ENCODE measurements at places on chromosomes 7 and 10.

GRCh38 chr7:96151889-96152288, 170.0 kb downstream of the SLC25A13 start:
- no peak for DNase-seq

DNA sequence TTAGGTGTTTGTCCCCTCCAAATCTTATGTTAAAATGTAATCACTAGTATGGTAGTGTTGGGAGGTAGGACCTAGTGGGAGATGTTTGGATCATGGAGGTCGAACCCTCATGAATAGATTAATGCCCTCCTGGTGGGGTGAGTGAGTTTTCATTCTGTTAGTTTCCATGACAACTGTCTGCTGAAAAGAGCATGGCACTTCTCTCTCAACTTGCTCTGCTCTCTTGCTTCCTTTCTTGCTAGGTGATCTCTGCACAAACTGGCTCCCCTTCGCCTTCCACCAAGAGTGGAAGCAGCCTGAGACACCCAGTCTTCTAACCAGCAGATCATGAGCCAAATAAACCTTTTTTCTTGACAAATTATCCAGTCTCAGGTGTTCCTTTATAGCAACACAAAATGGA, 853.9 kb downstream of the SORCS1 start:
- no peak for DNase-seq

DNA sequence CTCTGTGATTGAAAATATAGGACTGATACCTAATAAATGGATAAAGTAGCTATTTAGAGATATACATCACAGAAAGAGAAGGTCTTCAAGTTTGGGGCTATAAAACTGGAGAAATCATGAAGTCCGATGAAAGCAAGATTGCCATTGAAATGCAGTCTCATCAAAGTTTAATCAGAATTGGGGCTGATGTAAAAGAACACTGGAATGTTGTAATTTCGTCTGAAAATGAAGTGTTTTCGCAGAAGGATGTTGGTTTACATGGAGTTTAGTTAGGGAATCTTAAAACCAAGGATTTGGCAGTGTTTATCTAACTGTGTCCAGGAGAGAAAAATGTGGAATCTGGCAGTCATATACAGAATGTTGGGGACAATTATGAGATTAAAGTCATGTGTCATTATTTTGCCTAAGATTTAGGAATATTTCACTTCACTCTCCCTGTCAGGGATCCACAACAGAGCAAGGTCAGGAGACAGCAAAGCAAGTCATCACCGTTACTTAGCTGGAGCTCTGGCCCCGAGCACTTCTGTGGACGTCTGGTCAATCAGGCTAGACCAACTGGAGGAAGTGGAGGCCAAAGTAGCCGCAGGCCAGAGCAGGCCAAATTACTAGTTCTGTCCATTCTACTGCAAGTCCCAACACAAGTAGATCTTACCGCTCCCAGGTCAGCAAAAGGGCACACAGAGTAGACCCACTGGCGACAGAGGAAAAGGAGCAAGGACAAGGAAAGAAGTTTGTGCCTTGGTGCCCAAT, 37.0 kb downstream of the EPDR1 start:
- no peak for DNase-seq

DNA sequence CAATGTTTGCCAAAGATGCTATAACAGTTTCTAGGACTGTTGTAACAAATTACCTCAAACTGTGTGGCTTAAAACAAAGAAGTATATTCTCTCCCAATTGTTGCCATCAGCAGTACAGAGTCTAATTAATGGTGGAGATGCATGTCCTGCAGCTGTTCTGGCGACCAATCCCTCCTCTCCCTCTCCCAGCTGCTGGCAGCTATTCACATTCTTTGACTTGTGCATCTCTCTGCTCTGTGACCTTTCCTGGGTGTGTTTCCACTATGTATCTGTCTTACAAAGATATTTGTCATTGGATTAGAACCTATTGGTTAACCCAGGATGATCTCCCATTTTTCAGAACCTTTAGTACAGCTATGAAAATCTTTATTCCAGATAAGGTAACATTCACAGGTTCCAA, 561.7 kb upstream of the POM121L12 start:
- no peak for DNase-seq

DNA sequence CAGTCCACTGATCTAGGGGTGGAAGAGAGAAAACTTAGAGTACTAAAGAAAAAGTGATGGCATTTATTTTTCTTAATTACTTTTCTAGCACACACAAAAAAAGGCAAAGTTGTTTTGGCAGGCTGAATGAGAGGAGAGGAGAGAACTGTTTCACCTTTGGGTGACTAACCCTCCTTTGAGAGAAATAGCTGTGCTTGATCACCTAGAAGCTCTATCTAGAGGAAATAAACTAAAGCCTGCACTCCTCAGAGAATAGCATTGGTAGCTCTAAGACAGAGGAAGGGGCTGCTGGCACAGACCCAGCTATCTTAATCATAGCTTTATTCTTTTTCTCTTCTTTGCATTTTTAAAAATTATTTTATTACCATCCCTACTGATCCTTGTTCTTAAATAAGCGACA, 6.3 kb downstream of the TMEM243 start:
- DNase-seq: no peak

- no peak for DNase-seq
These were observed 389.1 kb downstream of the PARD3 start for GRCh38 chr10:34426041-34426440.

DNA sequence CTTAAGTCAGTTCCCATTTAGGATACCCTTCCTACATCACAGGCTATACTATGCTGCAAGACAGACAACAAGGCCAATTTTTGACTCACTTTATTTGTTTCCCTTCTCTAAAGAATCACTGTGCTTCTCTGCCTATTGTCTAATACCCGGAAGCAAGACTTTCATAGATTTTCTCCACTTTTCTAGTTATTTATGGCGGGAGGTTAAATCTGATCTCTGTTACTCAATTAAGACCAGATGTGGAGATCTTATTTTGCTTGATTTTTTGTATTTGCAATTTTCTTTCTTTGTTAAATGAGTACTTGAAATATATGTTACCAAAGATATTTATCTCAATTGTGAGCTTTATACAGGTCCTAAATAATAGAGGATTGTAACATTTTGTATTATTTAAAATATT, 511.5 kb downstream of the ATRNL1 start:
- no peak for DNase-seq

GRCh38 chr7:10875080-10875479, 98.6 kb upstream of the PHF14 start:
- no peak for DNase-seq

DNA sequence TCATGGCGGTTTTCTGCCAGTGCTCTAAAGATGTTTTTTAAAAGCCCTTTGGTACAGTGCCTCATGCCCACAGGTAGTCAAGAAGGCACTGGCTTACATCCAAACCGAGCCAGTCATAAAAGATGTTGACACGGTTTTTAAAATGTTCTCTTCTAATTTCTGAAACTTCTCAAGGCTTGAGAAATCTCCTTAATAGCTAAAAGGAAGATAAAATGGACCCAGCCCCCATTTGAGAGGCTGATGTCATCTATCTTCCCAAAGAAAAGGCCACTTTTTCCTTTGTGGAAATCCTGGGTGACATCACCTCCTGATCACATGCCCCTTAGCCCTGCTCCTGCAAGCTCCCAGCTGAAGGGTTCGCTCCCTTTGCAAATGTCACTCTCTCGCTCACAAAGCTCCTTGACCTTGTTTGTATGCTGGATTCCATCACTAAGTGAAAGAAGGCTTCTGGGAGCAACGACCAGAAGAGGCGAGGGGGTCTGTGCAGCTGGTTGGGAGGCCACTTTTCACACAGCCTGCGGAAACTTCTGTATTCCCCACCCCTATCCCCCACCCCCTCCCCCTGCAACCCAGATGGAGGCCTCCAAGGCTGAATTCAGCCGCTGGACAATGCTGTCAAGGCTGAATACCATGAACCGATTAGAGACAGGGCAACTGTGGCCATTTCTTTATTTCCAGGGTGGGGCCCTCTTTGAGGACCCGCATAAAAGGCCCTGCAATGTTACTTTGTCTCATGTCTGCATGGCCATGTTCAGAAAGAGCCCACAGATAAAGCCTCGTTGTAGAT, 122.8 kb downstream of the CUBN start:
- no peak for DNase-seq

DNA sequence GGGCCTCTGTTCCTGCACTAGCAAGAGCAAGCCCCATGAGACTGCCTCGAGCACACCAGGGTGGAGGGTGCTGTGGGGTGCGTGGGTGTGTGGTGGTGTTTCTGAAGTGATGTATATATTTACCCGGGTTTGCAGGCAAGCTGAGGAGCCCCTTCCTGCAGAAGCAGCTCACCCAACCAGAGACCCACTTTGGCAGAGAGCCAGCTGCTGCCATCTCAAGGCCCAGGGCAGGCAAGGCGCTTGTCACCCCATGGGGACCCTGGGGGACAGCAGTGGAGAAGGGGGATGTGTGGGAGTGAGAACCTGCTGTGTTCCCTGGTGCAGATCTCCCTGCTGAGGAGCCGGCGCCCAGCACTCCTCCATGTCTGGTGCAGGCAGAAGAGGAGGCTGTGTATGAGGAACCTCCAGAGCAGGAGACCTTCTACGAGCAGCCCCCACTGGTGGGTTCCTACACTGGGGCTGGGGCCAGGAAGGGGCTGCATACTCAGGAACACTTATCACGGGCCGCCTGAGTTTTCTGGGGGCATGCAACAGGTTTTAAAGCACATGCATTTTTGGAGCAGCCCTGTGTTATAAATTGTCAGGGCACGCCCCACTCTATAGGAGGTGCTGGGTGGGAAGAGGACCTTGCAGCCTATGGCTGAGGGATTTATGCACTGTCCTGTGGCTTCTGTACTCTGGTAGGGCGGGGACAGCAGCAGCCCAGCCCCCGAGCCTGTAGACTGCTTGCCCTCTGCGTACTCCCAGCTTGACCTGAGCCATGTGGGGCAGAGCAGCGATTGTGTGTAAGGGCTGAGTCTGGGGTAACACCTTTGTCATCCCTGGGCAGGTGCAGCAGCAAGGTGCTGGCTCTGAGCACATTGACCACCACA, 5.9 kb downstream of the PGAM2 start:
- no peak for DNase-seq

DNA sequence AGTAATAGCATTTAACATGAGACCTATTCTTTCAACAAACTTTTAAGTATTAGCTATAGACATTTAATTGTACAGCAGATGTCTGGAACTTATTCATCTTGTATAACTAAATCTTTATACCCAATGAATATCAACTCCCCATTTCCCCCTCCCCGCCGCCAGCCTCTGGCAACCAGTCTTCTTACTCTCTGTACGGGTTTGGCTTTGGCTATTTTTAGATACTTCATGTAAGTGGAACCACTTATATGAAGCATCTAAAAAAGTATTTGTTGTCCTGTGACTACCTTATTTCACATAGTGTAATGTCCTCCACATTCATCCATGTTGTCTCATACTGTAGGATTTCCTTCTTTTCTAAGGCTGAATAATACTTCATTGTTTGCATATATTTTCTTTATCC, 60.8 kb downstream of the RAB18 start:
- DNase-seq: no peak
